Activated naive CD8-positive, alpha-beta T cell treated with anti-CD3 and anti-CD28 coated beads, Interleukin-2, amount 10 ng/mL, durations not matched to agents 7 days and 5 days (primary cell): ENCODE measurements at places on chromosomes 6 and 20. TPM values are rescaled to one million over a fixed set of nuclear protein-coding genes. Genes with fewer than 3 reads are reported as not detected.

The CFAP61 gene
- not detected for total RNA-seq

The GDAP1L1 gene
- total RNA-seq = not detected

The MARCKS gene
- total RNA-seq = 1.7 TPM

DNA sequence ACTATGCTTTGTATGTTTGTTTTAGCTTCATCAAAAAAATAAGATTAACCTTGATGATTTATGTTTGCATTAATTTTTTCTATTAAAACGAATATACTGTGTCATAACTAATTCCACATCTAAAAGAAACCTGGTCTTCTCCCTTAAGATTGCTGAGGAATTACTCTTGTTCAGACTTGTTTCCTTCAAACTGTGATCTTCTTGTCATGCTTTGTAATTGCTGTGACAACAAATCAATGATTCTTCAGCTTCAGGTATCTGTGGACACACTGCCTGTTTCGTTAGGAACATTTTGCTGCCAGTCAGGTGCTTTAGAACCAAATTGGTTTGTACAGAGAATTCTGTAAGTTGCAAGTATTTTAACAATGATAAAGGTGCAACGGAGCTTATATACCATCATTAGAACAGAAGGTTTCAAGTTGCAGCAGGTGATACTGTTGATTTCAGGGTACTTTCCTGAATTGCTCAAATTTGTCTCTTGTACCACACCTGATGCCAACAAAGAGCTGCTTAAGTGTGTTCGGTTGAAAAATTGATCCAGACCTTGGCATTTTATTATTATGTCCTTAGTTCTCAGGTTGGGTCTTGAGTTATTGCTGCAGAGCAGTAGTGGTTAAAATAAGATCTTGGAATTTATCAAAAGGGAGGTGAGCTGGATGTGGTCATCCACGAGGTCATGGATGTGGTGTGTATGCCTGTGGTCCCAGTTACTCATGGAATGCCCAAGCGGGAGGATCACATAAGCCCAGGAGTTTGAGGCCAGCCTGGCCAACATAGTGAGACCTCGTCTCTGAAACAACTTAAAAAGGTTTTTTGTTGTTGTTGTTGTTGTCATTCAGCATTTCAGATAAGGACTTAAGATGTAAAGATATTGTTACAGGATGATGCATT is 19.5 kb downstream of the SYTL3 start:
- DNase-seq = no peak

DNA sequence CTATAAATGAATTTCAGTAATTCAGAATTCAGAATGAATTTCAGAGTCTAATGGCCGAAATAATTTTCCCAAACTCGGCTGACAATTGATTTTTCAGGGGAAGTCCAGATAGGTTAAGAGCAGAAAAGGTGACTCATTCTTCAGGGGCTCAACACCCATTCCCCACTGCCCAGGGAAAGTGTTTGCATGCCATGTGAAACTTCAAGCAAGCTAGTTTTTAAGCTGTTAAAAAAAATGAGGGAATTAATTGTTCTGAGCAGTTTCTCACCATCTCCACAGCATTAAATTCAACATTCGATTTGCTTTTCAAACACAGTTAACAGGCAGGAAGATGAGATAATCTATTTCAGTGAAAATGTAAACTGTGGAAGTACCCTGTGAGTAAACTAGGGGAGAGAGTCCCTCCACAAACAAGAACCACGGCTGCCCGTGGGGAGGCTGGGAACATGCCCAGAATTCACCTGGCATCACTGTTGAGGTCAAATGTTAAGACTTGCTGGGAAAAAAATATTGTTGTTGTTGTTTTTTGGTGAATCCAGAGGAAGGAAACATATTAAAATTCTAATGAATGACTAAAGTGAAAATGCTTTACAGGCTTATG is 650.8 kb upstream of the AGPAT4 start:
- DNase-seq = no peak

GRCh38 chr6:152595499-152595898 is 41.7 kb downstream of the SYNE1 start:
- DNase-seq = no peak

The C6orf132 gene
- 0.08 TPM for total RNA-seq

GRCh38 chr6:170253226-170253909 is 37.5 kb downstream of the DLL1 start:
- DNase-seq = no peak

The SLC52A3 gene
- total RNA-seq = not detected

The GABRR1 gene
- total RNA-seq = not detected

DNA sequence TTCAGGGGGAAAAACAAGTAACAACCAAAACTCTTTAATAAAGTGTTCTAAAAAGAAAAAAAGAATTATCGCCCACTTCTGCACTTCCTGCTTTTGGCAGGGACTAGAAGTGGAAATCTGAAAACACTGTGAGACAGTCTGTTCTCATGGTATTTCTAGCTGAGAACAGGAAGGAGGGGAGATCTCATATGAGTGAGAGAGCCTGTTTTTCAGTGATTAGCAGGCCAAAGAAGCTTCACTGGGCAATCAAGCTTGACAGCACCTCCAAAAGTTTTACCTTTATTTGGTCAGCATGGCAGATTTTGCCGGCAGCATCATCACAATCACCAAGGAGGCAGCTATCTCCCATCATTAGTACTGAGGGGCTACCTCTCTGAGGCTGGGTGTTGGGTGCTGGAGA is 79.5 kb upstream of the ATXN1 start:
- DNase-seq = no peak

The JPH2 gene
- total RNA-seq = 0.36 TPM

DNA sequence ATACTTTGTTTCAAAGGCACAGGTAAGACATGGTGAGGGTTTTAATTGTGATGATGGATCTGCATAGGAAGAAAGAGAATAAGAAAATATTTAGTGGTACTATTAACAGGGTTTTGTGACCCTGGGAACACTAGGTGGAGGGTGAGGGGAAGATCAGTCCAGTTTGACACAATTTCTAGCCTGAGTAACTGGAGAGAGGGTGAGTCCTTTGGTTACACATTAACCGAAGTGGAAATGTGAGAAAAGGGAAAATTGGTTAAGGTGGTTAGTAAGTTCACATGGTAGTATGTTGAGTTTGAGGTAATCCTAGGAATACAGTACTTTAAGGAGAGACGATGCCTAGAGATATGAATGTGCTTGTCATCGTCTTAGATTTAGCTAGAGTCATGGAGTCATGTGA is 54.8 kb upstream of the POU3F2 start:
- no peak for DNase-seq

The LAMA5 gene
- 0.54 TPM for total RNA-seq

DNA sequence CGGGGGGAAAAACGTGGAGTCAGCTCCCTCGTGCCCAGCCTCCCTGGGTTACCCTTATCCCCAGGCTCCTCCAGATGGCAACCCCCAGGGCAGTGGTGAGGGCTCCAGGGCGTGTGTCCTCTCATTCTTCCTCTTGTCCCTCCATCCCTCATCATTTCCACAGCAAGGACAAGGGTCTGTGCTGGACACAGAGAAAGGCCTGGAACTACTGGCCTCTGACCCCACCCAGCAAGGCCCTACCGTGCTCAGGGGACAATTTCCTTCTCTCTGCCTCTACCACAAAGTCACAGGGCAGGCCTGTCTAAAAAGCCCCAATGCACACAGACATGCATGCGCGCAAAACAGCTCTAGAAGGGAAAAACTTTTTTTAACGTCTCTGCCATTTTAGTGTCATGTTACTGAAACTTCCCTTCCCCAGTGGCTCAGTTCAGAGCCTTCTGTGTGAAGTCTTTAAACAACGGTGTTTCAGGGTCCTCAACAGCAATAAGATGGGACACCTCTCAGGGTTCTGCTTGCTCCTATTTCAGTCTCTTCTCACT is 1.1 kb upstream of the SLC35B2 start:
- DNase-seq = no peak
